Stimulated activated memory B cell treated with anti-CD40 and anti-IgM and Interleukin-4, amounts not matched to agents 10 μg/mL and 1 μg/mL and 100 μg/mL, for 72 hours (primary cell): ENCODE measurements at places on chromosomes 3 and 15.

DNA sequence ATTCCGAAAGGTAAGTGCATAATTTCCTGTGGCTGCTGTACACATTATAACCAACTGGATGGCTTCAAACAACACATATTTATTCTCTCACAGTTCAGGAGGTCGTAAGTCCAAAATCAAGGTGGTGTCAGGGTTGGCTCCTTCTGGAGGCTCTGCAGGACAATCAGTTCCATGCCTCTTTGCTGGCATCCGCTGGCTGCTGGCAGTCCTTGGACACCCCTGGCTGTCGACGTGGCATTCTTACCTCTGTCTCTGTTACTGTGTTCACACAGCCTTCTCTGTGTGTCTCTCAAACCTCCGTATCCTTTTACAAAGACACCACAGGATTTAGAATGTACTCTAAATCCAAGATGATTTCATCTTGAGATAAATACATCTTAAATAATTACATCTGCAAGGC lies 398.8 kb upstream of the ATP10A start:
- ATAC-seq: no peak

DNA sequence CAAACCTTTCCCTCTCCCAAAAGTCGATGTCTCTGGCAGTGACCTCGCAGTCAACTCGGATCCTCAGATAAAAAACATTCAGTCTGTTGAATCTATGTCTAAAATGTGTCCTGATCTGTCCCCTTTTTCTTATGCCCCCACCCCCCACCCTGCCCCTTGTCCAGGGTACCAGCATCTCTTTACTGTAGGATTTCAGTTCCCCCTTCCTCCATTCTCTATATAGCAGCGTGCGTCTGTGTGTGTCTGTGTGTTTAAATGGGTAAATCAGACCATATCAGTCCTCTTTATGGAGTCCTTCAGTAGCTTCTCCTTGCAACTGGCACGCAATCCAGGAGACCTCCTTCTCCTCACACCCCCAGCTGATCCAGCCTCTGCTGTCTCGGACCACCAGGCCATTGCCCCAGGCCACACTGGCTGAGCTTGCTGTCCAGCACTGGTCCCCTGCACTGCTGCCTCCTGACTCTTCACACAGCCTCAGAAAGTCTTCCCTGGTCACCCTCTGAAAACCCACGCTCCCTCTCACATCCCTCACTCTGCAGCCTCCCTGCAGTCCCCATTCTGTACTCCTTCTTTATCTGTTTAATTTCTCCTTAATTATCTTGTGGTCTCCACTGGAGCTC lies 1.5 kb downstream of the LRRK1 start:
- peak; percentile 52 for ATAC-seq

- ATAC-seq: peak; percentile 90
Measured at GRCh38 chr3:114242947-114243346, 5.6 kb upstream of the ZNF80 start.

GRCh38 chr3:108178676-108179075 lies 43.5 kb downstream of the IFT57 start:
- ATAC-seq: no peak

GRCh38 chr15:69679623-69680228 lies 227.1 kb downstream of the RPLP1 start:
- peak; percentile 97 for ATAC-seq

DNA sequence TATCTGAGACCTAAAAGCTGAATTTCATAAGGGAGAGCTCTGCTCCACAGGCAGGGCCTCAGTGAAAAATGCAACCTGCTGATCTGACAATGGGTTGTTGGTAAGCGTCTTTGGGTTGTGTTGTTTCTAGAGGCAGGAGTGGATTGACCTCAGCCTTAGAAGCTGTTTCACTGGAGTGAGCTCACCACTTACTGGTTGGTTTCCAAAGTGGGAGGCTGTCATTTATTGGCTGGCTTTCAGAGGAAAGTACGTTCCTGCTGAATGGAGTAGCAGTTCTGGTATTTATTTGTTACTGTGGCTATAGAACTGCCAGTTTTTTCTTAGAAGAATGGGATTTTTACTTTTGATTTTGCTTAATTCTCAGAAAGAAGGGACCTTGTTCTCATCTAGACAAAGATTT lies 29.3 kb upstream of the COL6A5 start:
- no peak for ATAC-seq

DNA sequence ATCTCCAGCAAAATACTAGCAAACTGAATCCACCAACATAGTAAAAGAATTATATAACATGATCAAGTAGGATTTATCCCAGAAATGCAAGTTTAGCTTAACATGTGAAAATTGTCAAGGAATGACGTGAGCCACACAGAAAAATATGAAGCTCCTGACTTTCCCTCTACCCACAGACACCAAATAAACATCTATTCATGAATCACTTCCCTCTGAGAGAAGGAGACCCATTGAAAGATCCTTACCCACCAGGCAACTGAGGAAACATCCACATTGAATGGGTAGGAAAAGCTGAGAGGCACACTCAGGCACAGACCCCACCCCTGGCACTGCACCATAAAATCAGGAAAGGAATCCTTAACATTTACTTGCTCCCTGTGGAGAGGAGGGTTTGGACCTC lies 102.2 kb upstream of the MANF start:
- ATAC-seq: no peak

DNA sequence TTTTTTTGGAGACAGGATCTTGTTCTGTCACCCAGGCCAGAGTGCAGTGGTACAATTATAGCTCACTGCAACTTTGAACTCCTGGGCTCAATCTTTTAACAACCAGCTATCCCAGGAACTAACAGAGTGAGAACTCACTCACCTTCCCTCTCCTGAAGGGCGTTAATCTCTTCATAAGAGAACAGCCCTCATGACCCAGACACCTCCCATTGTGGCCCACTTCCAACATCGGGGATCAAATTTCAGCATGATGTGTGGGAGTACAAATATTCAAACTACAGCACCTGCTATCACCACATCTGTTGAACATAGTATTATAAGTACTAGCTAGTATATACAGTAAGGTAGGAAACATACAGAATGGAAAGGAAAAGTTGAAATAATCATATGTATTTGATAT lies 132.5 kb downstream of the DOCK3 start:
- ATAC-seq: no peak

DNA sequence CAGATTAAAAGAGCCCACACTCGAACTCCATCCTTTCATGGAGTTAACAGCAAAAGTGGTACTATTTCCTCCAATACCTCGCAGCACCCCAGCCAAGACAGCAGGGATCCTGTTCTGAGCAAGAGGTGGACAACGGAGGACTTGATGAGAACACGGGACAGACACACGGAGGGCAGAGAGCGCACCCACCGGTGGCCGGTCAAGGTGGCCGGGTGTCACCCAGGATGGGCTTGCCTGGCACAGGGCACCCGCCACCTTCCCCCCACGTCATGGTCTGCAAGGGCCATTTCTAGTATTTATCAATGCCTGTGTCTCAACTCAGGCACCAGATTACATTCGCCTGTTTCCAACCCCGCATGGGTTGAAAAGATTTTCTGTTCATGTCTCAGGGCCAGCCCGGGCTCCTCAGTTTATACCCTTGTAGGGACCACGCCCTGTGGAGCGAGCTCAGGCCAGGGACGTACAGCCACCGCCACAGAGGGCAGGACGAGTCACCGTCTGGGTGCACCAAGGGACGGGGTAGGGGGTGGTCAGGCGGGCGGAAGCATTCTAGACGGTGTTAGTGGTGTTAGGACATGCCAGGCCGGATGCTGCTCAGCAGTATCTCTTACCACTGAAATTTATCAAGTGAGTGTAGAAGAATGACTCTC lies 64.2 kb downstream of the CYFIP1 start:
- no peak for ATAC-seq

- no peak for ATAC-seq
Measured at GRCh38 chr3:43378066-43378935, 92.0 kb downstream of the SNRK start.

- ATAC-seq: no peak
Measured at GRCh38 chr3:181486141-181486885, 225.4 kb upstream of the SOX2 start.

- ATAC-seq: no peak
Measured at GRCh38 chr15:60374628-60375081, 23.1 kb downstream of the ANXA2 start.

GRCh38 chr15:96353930-96354730 lies 23.6 kb downstream of the NR2F2 start:
- ATAC-seq: no peak

DNA sequence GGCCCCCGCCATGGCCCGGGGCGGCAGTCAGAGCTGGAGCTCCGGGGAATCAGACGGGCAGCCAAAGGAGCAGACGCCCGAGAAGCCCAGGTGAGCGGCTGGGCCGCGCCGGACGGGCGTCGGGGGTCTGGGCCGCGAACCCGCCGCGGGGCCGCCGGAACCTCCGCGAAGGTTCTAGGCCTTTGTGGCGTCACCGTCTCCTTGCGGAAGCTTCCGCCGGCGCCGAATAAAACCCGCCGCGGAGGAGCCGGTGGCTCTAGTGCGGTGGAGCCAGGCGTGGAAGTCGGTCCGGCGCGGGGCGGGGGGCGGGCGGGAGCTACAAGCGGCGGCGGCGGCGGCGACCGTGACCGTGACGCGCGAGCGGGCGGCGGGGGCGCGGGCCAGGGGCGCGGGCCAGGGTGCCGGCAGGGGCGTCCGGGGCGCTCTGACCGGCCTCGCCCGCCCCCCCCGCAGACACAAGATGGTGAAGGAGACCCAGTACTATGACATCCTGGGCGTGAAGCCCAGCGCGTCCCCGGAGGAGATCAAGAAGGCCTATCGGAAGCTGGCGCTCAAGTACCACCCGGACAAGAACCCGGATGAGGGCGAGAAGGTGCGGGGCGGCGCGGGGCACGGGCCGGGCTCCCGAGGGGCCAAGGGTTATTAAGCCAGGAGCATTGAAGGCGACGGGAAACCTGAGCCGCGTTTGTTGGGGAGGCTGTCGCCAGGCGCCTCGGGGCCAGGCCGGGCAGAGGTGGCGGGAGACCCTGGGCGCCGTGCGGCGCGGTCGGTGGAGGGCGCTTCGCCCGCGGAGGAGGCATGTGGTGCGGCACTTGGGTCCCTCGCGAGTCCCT lies at the start of gene DNAJA4:
Gene DNAJA4 (plus strand): TSS at position 259 of the 833 bp plus-strand sequence. CDS start 202 bp downstream, at position 461.
- ATAC-seq: peak; percentile 64

DNA sequence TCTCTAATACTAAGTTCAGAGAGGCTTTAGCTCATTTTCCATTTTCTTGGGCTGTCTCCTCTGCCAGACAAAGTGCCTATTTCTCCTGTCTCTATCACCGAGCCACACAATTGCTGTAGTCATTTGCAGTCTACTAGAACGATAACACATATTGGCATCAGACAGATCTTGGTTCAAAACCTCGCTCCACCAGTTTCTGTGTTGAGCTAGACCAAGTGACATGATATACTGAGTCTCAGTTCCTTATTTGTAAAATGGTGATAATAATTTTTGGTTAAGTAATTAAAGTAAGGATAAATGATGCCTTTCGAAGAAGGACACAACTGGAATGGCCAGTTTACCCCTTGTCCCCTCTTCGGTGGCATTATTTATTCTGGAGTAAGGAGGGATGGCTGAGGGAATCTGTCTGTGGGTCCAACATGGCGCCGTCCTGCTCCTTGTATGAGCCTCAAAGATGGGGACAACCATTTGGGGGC lies 398 bp upstream of the RAB7A start:
- ATAC-seq: peak; percentile 73

DNA sequence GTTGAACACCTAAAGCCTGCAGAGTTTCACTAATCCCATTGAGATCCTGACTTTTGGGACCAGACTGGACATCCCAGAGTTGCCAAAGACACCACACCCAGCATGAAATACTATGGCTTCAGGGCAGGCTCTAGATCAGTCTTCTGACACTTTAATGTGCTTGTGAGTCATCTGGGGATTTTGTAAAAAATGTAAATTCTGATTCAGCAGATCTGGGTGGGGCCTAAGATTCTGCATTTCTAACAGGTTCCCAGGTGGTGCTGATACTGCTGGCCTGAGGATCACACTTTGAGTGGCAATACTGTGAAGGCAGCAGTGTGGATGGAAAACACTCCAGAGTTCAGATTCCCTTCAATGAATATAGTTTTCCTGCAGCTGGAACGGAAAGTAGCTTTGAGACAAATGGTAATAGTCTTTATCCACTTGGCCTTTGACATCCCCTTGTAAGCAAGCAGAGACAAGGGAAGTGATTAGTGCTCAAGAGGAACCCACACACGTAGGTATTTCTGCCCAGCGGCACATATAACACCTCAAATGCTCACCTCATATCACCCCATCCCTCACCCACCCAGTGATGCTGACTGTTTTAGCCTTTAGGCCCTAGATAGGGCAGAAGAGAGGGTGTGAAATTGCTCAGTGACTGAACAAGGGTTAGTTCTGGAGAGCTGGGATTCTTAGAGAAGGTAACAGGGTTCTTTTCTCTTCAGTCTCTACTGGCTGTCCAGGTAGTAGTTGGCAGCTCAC lies 51.5 kb upstream of the GSK3B start:
- peak; percentile 55 for ATAC-seq

- no peak for ATAC-seq
Measured at GRCh38 chr3:4935347-4935746, 43.9 kb upstream of the BHLHE40 start.

DNA sequence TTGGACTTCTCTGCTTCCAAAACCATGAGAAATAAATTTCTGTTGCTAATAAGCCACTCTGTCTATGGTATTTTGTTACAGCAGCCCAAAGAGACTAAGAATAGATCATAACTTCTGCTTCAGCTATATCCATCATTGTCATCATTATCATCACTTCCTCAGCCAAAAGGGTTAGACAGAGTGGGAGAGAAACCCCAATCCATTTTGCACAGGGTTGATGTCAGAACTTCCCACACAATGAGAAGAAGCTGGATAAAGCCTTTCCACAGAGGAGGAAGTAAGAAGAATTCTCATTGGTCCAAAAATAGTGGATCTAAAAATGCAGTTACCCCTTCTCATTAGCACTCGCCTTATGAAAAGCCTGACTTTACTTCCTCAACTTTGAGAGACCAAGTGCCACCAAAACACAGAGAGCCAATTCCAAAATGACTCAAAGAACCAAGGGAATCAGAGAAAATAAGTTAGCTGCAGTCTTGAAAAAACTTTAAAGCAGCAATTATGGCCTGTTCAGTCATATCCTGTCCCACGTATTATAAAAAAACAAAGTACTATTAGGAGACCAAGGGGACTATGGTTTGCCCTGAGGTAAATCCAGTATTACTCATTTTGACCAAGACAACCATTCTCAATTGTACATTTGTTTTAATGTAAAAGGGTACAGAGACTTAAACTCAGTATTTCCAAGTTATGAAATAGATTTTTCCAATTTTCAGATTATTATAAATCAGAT lies 80.2 kb downstream of the WNT5A start:
- no peak for ATAC-seq

DNA sequence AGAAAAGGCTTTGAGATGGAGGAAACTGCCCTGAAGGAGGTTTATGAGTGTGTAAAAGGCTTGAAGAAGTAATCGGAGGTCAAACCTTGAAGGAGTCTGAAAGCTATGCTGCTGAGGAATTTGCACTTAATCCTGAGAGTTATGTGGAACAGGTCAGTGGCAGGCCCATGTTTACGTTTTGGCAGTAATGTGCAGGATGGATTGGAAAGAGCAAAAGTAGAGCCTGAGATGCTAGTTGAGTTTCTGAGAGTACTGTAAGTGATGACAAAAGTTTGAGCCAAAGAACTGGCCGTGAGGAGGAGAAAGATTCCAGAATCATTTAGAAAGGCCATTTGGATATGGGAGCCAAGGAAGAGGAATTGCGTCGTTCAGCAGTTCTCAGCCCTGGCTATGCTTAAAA lies 3.2 kb upstream of the GASK1A start:
- no peak for ATAC-seq

- ATAC-seq: no peak
Measured at GRCh38 chr15:23035964-23036566, 3.3 kb downstream of the TUBGCP5 start.
